ENCODE measurements at places on chromosomes 5 and 9.

DNA sequence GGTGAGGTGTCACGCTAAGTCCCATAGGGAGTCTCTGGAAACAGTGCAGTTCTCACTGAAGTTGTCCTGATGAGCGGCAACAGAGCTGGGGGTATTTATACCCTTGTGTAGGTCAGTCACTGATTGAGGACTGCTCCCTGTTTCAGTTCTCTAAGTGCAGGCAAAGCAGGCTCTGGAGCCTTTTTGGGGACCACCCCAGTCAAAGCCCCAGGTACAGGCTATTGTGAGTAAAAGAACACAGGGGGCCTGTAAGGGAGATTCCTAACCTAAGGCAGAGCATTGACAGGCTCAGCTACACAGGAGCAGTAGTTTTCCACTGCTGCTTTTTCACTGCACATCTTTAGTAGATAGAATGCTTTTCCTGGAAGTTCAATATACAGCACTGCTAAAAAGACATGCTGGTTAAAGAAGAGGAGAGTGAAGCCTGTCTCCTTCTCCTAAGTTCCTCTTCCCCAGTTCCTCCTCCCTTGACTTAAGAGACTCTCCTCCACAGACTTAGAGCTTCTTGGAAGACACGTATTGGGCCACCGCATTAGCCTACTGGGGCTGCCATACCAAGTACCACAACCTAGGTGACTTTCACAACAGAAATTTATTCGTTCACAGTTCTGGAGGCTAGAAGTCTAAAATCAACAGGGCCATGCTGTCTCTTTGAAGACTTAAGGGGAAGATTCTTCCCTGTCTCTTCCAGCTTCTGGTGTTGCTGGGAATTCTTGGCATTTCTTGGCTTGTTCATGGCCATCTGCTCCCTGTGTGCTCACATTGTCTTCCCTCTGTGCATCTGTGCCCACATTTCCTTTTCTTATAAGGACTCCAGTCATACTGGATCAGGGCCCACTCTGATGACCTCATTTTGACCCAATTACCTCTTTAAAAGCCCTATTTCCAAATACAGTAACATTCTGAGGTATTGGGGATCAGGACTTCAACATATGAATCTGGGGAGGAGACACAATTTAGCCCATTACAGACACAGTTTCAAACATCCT, 221.0 kb downstream of the ESM1 start:
- no peak for DNase-seq

DNA sequence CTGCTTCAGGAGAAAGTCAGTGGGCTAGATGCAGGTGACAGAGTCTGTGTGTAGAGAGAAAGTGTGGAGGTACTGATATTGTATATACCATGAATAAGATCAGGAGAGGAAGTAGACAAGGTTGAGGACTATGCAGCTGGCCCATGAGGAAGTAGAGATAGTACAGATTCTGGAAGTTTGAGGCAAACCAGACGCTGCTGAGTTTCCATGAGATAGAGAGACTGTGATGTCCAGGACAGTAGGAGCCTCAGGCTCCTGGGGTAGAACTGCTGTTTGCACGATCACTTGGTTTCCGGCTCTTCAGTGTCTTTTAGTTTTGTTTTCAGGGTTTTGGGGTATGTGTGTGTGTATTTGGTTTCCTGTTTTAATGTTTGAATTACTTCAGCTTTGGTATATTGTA, 13.6 kb downstream of the OTULINL start:
- no peak for DNase-seq

DNA sequence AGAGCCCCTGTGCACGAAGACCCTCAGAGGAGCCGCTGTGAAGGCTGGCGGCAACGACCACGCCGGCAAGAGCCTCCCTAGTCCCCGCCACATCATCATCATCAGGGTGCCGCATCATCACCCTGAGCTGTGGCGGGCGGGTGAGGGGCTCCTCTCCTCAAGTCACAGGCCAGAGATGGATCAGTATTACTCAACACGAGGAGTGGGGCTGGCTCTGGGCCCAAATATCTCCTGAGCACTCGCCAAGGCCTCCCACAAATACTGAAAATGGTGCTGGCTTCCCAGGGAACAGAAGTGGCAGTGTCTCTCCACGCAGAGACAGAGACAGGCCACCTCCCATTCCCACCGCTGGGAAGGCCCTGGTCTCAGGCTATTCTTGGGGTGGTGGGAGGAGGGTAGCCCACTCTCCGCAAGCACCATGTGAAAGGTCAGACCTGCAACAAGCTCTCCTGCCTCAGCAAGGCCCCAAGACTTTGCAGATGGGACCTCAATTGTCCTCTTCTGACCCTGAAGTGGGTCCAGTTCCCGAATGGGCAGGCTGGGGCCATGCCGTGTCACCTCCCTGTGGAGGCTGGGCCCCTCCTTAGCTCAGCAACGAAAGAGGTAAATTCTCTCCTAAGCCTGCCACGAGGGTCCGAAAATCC, 39.3 kb upstream of the ZNF354A start:
- no peak for DNase-seq

GRCh38 chr5:180830253-180831138, 27.9 kb upstream of the MGAT1 start:
- DNase-seq: peak; percentile 35

- no peak for DNase-seq
Observed at GRCh38 chr5:135709208-135709575, 125.3 kb upstream of the SLC25A48 start.

GRCh38 chr5:62395210-62395950, 8.3 kb downstream of the DIMT1 start:
- no peak for DNase-seq

DNA sequence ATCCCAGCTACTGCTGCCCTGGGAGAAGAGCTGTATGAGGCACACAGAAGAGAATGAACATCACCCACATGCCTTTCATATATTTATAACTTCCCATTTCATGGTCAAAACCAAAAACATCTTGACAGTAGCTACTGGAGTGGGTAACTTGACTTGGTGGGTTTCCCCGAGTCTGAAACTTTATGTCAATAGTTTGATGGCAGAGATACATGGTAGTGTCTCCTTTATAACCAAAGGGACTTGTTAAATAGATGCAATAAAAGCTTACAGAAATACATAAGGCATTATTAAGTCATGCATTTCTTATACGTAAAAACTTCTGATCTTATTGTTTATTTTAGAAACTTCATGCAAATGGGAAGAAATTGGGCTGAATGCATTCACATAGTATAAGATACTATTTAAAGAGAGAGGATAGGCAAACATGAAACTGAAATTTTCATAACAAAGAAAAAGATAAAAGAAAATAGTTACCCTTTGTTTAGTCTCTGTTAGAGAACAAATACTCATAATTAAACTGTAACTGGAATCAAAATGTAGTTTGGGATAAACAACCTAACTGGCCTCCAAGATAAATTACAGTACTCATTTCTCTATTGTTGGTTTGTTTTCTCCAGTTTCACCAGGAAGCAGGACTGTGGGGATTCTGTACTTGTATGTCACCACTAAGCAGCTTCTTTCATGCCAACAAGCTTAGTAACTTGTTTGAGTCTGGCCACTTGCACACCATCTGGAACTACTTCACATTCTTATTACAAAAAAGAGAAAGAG, 459.3 kb upstream of the MEF2C start:
- no peak for DNase-seq

GRCh38 chr5:39159811-39160490, 59.4 kb downstream of the FYB1 start:
- no peak for DNase-seq

- DNase-seq: no peak
Observed at GRCh38 chr5:107447587-107447986, 223.2 kb downstream of the EFNA5 start.
